ENCODE measurements at places on chromosomes 12 and 14.

GRCh38 chr12:101909646-101910045 lies 32.3 kb downstream of the DRAM1 start:
- DNase-seq = no peak

- peak; percentile 37 for DNase-seq
These were observed 5.2 kb upstream of the ATG14 start for GRCh38 chr14:55416866-55417265.

DNA sequence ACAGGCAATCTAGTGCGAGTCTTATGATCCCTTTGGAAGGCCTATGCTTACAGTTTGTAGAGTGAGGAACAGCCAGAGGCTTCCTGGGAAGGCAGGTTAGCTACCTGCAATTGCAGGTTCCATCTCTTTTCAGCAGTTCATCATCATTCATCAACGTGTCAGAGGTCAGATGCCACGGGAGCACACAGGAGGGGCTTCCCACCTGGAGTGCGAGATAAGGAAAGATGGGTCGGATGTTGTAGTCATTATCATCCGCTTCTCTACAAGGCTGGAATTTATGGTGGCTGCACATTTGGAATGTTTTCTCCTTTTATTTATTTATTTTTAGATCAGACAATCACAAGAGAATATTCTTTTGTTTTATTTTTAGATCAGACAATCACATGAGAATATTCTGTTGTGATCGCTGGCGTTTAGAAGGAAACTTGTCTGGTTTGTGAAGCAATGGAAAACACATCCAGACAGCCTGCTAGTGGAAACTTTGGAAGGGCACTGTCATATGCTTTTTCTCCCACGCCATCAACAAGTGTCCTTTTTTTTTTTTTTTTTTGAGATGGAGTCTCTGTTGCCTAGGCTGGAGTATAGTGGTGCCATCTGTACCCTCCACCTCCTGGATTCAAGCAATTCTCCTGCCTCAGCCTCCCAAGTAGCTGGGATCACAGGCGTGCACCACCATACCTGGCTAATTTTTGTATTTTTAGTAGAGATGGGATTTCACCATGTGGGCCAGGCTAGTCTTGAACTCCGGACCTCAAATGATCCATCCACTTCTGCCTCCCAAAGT lies 1.9 kb upstream of the BICD1 start:
- DNase-seq = no peak

DNA sequence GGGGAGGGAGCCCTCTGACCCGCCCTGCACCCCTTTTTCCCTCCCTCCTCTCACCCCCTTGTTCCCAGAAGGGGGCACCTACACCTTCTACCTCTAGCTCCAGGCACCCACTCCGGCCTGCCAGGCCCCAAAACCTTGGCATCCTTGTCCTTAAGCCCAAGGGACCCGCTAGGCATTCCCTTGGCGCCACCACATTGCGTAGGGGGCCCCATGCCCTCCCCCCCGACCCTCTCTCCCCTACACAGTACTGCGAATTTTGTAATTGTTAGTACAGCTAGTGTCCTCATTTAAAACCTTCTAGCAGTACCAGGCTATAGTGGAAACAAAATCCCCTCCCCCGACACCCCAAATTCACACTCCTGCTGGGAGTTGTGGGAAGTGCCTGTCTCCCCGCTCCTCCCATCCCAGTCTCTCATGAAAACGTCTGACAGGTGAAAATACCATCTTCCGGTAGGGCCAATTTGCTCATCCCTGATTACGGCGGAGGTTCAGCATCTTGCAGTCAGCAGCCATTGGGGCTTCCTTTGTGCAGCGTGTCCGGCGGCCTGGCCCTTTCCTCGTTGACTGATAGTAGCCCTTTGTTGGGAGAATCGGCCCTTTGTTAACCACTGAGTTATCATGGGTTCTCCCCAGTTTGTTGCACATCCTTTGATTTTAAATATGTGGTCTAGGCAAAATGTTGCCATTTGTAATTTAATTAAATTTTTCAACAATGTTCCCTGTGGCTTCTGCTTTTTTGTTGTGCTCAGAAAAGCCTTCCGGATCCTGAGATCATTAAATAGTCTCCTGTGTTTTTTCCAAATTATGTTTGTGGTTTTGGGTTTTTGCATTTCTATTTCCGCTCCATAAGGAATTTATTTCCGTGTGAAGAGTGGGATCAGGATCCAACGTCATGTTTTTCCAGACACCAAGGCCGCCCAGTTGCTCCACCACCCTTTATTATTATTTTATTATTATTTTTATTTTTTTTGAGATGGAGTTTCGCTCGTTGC lies 7.9 kb upstream of the CEP170B start:
- peak; percentile 89 for DNase-seq

GRCh38 chr12:109621211-109621694 lies 47.7 kb downstream of the MVK start:
- DNase-seq = no peak

GRCh38 chr14:20468764-20469241 lies 403 bp upstream of the PNP start:
- DNase-seq = no peak

GRCh38 chr14:79502136-79502750 lies 709.1 kb downstream of the DIO2 start:
- DNase-seq = no peak

DNA sequence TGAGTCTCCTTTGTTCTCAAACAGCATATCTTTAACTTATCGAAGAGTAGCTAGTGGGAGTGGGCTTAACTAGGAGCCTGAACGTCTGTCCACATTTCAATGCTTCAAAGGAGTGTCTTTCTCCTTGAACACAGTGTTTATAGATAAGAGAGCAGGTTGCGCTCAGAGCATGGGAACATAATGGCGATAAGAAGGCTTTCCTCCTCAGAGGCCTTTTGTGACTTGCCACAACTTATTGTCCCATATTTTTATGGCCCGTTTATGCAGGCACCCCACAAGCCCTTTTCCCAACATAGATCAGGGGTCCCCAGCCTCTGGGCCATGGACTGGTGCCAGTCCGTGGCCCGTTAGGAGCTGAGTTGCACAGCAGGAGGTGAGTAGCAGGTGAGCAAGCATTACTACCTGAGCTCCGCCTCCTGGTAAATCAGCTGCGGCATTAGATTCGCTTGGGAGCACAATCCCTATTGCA lies 2.6 kb upstream of the DDX47 start:
- peak; percentile 42 for DNase-seq

GRCh38 chr12:54191126-54191525 lies 2.3 kb upstream of the SMUG1 start:
- no peak for DNase-seq

GRCh38 chr14:32697704-32698103 lies 241.0 kb upstream of the NPAS3 start:
- DNase-seq = no peak

GRCh38 chr12:122406701-122407164 lies 15.7 kb downstream of the CLIP1 start:
- no peak for DNase-seq

DNA sequence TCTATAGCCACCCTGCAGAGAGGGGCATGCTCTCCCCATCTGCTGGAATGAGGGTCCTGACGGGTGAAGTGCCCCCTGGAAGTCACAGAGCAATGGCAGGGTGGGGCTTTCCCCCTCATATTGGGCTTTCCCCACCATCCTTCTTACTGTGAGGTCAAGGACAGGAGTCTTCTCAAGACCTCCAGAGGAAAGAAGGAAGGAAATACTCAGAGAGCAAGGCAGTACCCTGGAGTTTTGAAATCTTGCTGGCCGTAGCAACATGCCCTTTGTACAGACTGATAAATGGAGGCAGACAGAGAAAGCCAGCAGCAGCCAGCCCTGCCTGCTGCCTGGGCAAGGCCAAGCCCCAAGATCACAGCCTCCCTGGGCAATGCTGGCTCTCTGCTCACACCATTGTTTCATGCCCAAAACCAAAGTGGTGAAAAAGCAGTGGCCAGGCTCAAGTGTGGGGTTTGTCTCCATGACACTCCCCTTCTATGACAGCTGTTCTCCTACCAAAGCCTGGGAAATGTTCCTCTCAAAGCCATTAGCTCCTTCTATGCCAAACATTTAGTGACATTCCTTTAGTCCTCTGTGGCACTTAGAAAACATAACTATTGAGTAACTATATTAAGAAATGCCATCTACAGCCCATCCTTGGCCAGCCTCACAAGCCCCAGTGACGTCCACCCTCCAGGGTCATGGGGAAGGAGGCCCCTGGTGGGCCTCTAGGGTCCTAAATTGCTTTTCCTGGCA lies 13.2 kb upstream of the ITPK1 start:
- DNase-seq = no peak

DNA sequence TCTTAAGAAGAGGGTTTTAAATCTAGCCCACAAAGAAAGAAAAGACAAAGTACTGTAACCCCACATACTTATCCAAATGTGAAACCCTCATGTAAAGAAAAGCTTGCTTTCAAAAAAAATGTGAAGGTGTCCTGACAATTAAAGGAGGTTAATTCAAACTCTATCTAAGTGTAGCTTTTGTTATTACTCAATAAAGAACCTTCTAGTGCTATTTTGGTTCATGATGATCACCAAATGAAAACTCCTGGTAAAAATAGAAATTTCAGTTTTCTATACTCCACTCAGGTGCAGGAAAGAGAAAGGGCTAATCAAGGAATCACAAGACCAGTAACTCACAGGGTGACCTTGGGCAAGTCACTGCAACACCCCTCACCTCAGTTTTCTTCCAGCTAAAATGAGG lies 1.6 kb downstream of the STAB2 start:
- no peak for DNase-seq

DNA sequence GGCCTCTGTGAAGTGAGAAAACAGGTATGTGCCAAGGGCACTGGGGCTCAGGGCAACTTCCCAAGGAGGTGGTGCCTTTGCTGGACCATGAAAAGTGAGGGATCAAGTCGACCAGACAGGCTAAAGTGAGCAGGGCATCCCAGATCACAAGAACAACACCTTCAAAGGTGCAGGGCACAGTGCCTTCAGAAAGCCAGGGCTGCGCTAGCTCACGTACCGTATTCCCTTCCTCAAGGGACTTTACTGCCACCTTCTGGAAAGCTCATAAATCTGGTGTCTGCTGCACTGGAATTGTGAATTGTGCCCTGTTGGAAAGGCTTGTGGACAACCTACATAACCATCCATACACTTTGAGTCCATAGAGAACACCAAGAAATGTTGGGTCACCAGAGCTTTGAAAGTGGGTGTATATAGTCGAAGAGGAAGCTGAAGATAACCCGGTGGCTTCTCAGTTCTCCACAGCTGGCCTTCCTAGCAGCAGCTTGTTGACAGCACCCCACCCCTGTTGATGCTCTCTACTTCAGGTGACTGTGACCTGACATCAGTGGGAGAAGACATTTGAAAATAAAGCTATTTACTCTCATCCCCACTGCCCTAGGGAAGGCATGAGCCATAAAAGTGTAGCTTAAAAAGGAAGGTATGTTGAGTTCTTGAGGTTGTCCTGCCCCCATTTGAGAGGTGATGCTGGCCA lies 24.5 kb downstream of the FIGNL2 start:
- DNase-seq = peak; percentile 54

DNA sequence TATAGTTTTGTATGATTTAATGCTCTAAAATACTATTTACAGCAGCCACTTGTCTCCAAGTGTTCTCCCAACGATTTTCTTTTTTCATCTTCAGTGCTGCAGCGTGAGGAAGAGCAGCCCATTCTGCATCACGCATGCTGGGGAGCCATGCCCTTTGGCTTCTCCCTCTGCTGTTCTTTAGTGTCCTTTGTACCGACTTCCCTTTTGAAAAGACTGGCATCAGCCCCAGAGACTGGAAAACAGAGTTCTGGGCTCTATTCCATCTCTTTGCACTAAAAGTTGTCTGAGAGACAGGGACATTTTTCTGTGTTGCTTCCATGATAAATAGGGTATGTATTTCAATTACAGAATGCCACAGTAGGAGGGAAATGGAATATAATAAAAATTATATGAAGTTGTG lies 105.1 kb downstream of the RERG start:
- peak; percentile 38 for DNase-seq

DNA sequence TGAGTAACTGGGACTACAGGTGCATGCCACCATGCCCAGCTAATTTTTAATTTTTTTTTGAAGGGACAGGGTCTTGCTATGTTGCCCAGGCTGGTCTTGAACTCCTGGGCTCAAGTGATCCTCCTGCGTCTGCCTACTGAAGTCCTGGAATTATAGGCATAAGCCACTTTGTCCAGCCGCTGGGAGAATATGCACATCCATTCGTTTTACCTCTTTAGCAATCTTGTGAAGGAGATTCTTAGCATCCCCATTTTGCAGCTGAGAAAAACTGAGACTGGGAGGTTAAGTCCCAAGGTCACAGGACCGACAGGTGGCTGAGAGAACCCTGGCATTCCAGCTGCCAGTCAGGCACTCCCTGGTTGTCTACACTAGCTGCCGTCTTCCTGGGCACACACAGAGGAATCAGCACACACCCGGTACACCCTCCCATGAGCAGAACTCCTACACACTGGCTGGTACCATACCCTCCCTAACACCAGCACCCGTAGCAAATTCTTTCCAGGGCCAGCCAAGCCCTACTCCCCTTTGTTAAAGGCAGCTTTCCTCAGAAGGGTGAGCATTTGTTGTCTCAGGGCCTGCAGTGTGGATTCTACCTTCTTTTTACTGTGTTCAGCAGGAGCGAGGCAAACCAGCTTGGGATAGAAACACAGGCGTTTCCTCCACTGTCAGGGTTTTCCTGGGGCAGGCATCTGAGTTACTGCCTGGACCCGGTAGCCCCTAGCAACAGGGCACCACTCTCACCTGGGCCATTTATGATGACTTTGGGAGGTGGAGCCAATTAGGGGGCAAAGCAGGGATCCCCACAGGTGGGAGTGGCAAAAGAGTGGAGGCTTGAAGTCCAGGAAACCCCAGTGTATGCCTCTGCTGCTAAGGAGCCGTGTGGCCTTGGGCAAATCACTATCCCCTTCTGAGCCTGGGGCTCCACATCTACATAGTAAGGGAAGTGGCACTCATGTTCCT lies 70.2 kb downstream of the IRF2BPL start:
- DNase-seq = no peak

GRCh38 chr14:99143126-99143525 lies 128.9 kb downstream of the BCL11B start:
- no peak for DNase-seq

GRCh38 chr12:73892201-73892600 lies 645.4 kb upstream of the ATXN7L3B start:
- no peak for DNase-seq

DNA sequence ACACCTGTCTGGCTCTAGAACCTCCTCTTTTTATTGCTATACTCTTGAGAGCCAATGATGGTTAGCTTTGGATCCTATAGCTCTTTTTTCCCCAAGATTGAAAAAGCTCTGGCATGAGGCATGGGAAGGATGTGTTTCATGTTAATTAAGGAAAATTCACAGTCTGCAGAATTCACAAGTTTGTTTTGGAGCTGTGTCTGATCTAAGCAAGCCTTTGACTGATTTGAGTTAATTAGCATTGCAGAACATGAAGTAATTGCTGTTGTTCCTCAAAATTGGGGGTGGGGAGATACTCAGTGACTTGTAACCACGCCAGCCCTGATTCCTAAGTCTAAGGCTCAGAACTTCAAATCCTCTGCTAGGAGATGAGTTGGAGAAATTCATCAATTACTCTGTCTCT lies 205.0 kb downstream of the SUDS3 start:
- DNase-seq = no peak

GRCh38 chr14:96149131-96149530 lies 55.5 kb upstream of the BDKRB2 start:
- DNase-seq = no peak
